Lower lobe of right lung (tissue), 2 donors: ENCODE measurements at places on chromosomes 11 and 22. TPM values are rescaled to one million over a fixed set of nuclear protein-coding genes. Genes with fewer than 3 reads are reported as not detected.

The SLC6A5 gene
- not detected for total RNA-seq

- peaks cover 15% of the 10 kb centered on the region for H3K36me3 ChIP-seq
- no peak for DNase-seq
- no peaks in the 10 kb centered on the region for H3K4me1 ChIP-seq
- no peak overlapping the region for H3K4me3 ChIP-seq
- H3K27me3 ChIP-seq, result no peaks in the 10 kb centered on the region
These were observed 80.3 kb downstream of the ALX4 start for GRCh38 chr11:44229624-44230023.

DNA sequence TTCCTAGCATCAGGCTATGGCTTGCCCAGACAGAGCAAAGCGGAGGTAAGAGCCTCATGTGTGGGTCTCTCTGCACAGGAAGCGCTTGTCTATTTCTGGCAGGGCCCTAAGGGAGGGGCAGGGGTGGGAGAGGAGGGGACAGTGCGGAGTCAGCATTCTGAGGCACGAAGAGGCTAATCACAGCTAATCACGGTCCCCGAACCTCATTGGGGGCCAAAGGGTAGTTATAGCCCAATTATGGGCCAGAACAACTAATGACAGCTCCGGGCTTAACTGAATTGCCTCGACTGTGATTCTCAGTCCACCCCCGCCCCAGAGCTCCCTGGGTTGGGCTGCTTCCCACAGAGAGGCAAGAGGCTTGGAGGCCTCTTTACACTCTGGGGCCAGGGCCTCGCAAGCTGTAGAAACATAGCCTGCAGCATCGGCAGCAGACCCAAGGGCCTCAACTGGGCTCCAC is 72.7 kb upstream of the PRDM11 start:
- H3K36me3 ChIP-seq, result no peaks in the 10 kb centered on the region
- H3K27me3 ChIP-seq, result no peaks in the 10 kb centered on the region
- DNase-seq, result no peak
- no peak overlapping the region for H3K4me3 ChIP-seq
- H3K27ac ChIP-seq, result no peak overlapping the region

The CSNK2A3 gene
- 2.6 TPM for total RNA-seq

The SYNGR1 gene
- total RNA-seq, result 13.4 TPM

DNA sequence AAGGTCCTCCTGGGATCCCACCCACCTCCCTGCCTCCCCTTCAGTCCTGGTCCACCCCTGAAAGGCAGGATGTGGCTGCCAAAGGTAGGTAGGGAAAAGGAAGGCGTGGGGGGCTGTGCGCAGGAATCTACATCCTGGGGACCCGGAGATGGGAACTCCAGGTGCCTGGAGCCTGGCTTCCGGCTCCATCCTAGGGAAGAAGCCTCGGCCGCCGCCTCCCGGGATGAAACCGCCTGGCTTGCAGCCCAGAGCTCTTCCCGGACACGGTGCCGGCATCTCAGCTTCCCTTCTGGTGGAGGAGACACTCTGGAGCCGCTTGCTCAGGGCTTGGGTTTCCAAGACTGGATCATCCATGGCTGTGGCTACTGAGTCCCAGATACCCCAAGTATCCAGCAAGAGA is 33.3 kb upstream of the PDGFB start:
- H3K27ac ChIP-seq, result peak overlapping the region; percentile 49
- no peaks in the 10 kb centered on the region for H3K27me3 ChIP-seq
- peaks cover 48% of the 10 kb centered on the region for H3K4me1 ChIP-seq
